DMS153 (cell line): ENCODE measurements at places on chromosomes 5 and 9.

GRCh38 chr9:107387409-107387808, 102.2 kb downstream of the KLF4 start:
- no peak for DNase-seq

GRCh38 chr9:78325343-78325742, 28.4 kb downstream of the PSAT1 start:
- DNase-seq = no peak

DNA sequence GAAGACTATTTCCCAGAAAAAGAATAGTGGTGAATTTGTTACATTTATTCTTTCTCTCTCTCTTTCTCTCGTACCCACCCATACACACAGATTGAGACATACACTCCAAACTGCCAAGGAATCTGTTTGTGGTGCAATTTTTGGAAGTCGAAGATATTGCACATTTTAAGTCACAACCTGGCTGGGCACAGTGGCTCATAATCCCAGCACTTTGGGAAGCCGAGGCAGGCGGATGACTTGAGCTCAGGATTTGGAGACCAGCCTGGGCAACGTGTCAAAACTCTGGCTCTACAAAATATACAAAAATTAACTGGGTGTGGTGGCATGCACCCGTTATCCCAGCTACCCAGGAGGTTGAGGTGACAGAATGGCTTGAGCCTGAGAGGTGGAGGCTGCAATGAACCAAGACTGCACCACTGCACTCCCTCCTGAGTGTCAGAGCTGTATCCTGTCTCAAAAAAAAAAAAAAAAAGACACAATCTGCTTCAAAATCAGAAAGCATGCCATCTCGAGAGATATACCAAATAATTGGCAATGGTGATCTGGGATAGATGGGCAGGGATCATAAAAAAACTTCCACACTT, 19.2 kb upstream of the PLIN2 start:
- DNase-seq = no peak

DNA sequence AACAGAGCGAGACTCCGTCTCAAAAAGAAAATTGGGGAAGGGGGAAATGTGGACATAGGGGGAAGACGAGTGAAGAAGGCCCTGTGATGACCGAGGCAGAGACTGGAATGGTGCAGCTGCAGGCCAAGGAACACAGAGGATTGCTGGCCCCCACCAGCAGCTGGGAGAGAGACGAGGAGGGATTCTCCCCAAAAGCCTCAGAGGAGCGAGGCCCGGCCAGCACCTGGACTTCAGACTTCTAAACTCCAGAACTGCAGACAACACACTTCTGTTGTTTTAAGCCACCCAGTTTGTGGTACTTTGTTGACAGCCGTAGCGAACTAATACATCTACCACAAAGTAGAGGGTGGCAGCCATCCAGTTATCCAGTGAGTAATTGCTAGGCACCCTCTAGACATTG, 124.6 kb downstream of the ATPSCKMT start:
- no peak for DNase-seq

DNA sequence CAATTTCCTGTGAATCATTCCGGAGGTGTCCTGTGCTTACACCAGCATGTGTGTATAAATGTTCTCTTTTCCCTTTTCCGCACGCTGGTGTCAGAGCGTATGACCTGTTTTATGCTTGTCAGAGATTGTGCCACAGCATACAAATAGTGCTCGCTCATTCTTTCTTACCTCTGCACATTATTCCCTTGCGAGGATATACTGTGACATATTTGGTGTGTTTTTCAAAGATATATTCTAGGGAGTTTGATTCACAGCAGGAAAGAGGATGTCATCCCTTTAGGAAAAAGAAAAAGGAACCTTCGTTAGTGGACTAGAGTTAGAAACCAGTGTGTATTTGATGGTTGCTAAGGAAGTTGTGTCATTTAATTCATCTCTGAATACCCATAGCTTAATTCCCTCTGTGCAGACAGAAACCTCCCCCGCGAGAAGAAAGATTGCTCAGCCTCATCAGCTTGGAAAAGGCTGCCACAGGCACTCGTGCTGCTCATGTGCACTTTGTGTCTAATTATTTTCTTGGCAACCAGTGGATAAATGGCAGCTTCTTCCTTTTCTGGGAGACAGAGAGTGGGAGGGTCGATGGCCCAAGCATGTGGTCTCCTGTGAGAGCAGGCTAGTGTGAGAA, 14.7 kb upstream of the CCIN start:
- DNase-seq = peak; percentile 23
